Activated CD4-positive, alpha-beta T cell treated with anti-CD3 and anti-CD28 coated beads, Interleukin-2, amount 50 U/mL, for 4 hours (primary cell): ENCODE measurements at places on chromosomes 7 and 10.

DNA sequence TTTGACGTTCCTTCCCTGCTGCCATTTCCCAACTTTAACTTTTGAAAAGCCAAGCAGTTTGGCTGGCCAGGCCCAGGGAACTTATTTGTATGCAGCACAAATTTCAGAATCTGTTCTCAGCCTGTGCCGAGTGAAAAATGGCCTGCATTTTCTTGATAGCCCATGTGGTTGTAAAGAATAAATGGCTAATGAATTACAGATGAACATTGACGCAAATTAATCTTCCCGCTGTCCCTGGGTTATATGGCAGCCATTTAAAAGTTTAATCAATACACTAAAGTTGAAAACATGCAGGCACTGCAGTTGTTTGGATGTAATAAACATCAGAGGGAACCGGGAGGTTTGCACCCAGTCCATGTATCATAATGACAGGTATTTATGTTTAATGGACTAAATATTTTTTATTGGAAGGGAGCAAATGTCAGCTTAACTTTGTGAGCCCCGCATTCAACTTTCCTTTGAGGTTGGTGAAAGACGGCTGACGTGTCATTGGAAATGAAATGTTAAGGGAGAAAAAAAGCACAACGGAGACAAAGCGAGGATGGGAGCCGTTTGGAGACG is 1092.4 kb downstream of the LRMDA start:
- no peak for DNase-seq

- no peak for DNase-seq
Measured at GRCh38 chr7:30162622-30163124, 27.9 kb downstream of the MTURN start.

- no peak for DNase-seq
Measured at GRCh38 chr10:99920901-99921300, 88.8 kb downstream of the DNMBP start.

DNA sequence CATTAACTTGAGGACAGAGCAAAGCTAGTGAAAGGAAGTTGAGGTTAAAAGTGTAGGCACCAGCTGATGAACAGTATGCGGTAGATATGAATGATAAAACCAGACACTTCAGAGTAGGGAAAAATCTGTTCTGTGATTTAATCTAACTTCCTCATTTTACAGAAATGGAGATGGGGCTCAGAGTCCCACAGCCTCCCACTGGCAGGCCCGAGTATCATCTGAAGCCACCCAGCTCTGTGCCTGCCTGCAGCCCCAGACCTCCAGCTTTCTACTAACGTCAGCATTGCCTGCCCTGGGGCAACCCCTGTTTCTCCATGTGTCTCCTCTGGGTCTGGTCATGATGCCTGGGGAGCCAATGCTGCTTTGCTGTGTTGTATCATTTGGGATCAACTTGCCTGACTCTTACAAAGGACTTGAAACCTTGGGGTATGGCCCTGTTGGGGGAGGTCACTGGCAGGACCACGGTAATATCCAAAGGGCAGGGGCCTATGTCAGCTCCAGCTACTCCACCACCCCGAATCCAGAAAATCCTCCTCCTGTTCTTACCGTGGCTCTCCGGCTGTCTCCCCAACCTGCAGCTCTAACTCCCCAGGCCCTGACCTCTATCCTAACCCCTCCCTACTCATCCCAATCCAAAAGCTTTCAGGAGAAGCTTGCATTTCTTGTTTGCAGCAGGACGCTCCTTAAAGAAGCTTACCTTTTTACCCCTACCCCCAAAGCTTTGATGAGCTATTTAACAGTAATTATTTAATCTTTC is 56.2 kb upstream of the NPY start:
- DNase-seq: no peak

DNA sequence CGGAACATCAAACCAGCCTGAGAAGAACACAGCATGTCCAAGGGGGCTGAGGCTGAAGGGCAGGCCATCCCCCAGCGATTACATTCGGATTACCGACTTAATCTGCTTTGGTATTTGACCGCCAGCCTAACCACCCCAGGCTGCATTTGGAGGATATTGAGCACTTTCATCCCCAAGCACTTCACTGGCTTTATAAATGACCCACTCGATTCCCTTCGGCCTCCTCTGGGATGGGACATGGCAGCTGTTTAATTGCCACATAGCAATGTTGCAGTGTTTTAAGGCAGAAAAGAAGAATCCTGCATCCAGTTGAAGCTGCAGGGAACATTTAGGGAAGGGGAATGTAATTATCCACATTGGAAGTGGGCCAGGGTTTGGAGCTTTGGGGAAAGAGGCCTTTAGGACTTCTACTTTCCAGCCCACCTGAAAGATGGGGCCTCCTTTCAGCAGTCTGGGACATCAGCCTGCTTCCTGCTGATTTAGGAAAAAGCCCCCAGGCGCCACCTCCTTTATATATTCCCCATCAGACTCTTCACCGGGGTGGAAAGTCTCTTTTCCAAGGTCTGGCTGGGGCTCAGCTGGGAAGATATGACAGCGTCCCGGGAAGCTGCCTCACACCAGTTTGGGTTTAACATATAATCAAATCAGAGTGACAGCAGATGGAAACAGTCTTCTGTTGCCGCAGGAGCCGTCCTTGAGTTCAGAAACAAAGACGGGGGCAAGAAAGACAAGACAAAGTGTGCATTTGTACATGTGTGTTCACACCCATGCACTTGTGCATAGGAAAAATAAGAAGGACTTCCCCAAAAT is 9.2 kb downstream of the DPCD start:
- DNase-seq: no peak

DNA sequence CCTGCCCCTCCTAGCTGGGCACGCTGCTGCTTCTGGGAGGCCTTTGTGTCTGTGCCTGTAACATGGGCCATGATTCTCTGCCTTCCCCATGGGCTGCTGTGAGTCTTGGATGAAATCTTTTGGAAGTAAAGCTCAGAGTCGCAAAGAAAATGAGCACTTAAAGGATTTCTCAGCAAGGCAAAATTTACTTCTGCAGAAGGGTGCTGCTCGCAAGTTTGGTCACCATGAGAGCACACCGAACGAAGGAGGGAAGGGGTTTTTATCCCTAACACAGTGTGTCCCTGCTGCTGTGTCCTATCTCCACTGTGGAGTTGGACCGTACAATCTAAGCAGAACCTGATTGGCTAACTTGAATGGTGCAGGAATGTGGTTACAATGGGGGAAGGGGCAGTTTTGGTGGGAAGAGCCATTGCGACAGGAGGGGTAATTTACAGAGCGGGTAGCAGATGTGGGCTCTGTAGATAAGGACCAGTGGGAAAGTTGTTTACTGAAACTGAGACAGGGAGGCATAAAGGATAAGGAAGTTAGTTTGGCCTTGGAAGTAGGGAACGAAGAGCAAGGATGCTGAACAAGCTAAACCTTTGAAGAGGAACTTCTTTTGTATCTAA is 57.5 kb downstream of the FANK1 start:
- DNase-seq: no peak

GRCh38 chr7:106216923-106217542 is 67.8 kb downstream of the NAMPT start:
- DNase-seq: no peak

DNA sequence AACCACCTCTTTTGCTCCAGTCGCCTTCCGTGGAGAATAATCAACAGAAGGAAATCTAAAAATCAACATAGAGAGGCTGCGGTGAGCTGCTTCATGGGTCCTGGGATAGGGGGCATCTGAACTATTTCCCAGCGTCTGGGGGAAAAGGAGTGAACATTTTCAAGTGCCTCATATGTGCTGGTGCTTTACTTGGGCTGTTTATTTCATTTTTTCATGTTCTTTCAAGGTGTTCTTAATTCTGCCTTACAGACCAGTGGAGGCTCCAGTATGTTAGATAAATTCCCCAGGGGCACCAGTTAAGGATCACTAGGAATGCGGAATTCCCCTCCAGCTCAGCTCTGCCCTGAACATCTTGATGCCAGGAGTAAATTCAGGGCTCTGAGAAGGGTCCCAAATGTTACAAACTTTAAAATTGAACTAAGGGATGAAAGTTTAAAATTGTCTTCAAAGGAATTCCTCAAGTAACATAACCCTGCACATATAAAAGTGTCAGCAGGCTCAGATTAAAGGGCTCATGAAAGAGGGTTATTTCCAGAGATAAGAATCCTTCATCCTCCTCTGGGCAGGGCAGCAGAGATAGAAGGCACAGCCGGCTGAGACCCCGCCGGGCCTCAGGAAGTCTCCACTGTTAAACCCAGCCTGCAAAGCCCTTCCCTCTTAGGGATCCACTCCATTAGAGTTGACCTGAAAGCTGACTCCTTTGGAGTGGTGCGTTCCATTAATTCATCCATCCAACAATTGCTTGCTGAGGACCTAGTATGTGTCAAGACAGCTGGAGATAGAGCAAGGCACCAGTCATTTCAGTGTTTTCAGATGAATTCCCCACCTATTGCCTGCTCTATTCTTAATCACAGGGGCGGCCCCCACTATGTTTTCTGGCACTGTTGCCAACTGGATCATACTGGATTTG is 345.8 kb downstream of the KCNMA1 start:
- DNase-seq: no peak

GRCh38 chr7:45171946-45172345 is 14.4 kb downstream of the RAMP3 start:
- no peak for DNase-seq

GRCh38 chr10:59736749-59737148 is 16.5 kb downstream of the MRLN start:
- no peak for DNase-seq
